ENCODE measurements at places on chromosomes 11 and 22.

DNA sequence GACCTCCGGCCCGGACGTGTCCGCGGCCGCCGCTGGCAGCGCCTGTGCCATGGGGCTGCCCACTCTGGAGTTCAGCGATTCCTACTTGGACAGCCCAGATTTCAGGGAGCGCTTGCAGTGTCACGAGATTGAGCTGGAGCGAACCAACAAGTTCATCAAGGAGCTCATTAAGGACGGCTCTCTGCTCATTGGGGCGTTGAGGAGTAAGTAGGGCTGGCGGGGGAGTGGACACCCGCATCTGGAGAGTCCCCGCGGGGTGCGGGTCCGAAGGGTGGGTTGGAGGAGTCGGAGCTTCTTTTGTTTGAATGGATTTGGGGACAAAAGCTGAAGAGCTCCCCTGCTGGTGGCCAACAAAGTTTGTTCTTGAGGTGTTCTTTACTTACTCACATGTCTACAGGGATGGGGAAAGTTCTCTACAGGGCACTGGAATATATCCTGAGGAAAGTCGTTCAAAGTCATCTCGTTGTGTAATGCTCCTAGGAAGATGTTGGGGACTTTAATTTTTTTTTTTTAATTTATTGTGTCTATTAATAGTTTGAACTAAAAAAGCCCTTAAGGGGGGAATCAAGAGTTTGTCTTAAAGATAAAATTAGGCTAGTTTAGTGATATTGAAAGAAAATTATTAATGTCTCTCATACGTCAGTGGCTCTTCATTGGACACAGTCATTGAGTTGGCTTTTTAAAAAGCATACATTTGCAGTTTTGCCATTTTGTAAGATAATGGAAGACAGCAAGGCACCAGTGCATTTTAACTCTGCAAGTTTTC is 725 bp downstream of the ARHGAP42 start:
- peak; percentile 34 for DNase-seq

- no peak for DNase-seq
These were observed 125.1 kb upstream of the ZBED5 start for GRCh38 chr11:10982704-10983510.

GRCh38 chr11:1440496-1440895 is 46.1 kb downstream of the MOB2 start:
- DNase-seq = no peak

DNA sequence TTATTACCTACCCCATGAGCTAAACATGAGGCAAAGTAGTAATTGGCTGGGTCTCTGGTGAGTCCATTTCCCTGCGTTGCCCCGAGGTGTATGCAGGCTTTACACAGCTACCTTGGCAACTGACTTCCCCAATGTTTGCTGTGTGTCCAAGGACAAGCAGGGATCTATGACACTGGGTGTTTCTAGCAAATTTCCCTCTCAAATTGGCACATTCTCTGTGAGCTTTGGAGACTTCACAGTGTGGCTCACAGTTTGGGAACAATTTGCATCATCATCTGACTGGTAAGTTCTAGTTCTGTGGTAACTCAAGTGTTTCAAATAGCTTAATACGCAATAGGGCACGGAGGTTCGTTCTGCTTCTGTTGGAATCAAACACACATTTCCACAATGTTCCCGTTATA is 12.5 kb downstream of the NNMT start:
- peak; percentile 66 for DNase-seq

DNA sequence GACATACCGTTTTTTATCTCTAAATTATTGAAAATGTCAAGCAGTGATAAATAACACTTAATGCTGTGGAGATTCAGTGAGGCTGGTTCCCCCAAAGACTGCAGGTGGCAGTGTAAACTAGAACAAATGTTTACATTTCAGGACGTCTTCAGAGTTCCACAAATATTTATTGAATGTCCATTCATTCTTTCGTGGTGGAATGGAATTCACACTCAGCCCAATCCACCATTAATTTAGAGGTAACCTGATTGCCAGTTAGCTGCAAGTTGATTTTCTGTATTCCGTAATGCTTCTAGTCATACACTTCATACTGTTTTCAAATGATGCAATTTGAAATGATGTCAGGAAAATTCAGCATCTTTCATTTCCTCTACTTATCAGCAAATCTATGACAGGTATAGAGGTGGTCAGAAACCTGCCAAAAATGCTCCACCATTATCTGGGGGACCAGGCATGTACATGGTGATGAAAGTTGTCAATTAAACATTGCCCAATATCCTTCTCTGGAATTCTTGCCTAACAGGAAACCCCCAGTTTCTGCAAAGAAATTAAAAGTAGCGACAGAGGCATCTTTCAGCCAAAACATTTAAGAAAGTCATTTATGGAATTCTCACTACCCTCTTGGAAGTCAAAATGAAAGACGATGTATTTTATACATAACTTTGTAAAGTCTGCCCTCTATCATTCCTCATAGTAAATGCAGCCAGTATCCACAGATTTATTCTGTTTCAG is 94.3 kb upstream of the BMAL1 start:
- no peak for DNase-seq

GRCh38 chr11:41779401-41779960 is 320.0 kb upstream of the LRRC4C start:
- DNase-seq = no peak

DNA sequence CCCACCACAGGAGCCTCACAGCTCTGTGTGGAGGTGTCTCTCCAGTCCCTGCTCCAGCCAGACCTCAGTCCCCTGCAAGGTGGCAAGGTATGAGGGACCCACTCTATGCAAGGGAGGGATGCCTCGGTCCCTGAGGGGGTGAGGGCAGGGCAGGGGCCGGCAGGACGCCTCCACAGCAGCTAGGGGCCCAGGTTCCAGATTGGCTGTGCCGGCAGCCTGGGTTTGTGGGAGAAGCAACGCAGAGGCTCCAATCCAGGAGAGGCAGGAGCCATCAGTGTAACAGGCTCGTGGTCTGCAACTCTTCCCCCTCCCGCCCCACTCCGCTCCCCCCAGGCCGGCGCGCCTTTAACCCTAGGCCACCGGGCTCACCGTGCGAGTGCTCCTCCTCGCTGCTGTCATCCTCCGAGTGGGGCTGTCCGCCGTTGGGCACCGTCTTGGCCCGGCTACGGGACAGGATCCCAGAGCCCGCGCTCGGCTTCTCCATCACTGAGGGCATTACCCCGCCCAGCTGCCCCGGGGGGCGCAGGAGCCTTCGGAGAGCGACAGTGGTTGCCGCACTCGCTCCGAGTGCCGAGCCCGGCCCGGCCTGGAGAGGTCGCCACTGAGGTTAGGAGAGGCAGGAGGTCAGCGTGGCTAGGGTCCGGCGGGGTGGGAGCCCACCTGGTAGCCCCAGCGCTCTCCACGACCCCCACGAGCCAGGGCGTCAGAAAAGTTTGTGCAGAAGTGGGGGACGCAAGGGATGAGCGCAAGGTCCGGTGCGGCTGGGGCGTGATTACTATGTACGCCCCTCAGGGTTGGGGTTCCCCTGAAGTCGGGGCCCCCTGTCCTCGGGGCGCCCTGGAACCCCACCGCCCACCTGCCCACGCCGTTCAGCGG is 765 bp downstream of the RCOR2 start:
- DNase-seq = no peak

DNA sequence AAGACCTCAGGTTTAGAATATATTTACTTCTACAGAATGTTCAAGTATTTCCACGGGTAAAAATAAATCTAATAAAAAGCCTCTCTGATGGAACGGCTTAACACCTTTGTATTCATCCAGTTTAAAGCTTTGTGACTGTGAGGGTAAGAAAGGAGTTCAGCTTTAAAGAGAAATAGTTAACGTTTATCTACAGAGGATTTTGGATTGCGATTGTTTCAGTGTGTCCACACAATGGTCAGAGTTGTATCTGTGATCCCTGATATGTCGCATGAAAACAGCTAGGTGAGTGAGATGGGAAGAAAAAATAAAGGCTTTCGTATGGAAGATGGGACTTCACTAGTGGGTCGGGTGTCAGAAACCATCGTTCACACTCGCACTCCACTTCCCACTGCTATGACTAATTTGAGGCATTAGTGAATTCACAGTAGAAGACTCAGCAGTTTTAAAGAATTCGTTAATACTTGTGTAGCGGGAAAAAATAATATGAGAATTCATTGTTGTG is 1.6 kb downstream of the APLP2 start:
- DNase-seq = no peak

- DNase-seq = peak; percentile 43
These were observed 3.2 kb upstream of the RTN4R start for GRCh38 chr22:20271114-20271994.

DNA sequence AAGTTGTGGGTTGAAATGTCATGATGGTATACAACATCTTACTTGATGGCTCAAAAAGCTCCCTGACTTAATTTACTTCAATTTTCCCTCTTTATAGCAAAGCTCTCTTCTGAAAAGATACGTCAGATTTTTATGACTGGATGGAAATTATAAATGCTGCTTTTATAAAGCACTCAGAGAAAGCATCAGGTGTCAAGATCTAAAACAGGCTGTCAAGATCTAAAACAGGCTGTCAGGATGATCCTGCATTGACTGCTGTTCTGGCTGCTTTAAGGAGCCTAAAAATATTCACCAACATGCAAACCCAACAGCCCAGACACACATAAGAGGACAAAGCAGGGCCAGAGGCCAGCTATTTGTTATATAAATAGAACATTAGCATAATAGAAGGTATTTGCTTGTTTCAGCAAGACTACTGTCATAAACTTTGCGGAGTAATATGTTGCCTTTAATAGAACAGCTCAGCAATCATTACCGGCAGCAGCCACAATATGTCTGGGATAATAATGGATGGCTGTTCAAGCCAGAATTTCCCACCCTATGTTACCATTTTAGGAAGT is 77.3 kb upstream of the ANO5 start:
- no peak for DNase-seq

- DNase-seq = no peak
These were observed 26.7 kb downstream of the GNB1L start for GRCh38 chr22:19828035-19828401.

DNA sequence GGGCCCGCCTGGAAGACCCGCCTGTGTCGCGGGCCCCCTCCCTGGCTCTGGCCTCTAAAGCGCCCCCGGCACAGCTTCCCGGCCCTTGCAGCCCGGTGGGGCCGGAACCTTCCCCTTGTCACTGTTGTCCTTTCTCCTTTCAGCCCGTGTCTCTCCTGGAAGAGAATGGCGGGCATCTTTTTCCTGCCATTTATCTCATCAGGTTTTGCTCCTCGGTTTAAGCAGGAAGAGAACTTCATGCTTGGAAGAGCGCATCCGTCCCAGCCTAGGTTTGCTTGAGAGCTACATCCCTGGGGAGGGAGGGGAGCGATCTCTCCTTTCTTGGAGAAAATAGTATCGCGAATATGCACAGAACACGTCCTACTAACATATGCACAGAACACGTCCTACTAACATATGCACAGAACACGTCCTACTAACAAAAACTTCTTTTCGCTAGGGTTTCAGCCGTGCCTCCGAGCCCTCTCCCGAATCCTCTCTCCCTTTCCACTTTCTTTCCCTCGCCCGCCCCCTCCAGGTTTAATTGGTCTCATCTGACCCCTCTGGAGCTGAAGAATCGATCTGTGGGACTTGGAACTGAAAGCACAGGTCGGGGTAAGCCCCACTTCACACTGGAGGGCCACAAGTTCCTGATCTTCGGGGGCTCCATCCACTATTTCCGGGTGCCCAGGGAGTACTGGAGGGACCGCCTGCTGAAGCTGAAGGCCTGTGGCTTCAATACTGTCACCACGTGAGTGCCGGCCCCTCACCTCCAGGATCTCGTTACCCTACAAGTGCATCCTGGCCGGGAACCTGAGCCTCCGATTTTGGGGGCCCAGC is 1.2 kb downstream of the GLB1L3 start:
- DNase-seq = no peak

GRCh38 chr22:50301581-50301991 is 5.9 kb downstream of the PLXNB2 start:
- DNase-seq = peak; percentile 79

DNA sequence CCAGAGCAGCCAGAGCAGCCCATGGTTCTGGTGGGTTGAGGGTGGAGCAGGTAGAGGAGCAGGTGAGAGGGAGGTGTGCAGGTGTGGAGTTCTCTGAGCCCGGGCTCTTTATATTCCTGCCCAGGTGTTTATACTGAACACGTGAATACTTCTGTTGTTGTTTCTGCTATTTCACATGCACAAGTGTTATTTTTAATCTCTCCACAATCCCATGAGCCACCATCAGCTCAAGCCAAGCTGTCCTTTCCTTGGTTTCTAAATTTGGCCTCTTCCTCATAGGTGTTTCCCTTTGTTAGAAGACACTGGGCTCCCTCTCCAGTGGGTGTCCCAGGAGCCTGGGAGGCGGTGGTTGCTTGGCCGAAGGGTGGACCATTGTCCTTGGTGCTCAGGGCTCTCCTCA is at the start of gene KRTAP5-3:
Gene KRTAP5-3 (minus strand): TSS at position 101 of the 400 bp plus-strand sequence. CDS start 78 bp downstream, at position 23.
- DNase-seq = no peak

GRCh38 chr22:46738647-46739093 is 618 bp upstream of the CERK start:
- DNase-seq = no peak

DNA sequence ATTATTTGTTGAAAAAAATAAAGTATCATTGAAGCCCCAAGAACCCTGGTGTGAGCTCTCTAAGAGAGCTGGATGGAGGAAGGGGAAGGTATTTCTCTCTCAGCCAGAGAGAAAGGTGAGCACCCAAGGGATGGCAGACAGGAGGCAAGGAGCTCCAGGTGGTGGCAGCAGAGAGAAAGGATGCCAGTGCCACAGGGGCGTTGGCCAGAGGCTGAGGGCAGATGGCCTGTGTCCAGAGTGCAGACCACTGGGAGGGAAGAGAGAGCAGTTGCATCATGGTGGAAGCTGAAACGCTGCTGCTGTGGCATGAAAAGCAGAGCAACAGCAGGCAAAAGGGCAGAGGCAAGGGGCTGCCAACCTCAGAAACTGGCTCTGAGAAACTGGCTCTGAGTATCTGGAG is 8.5 kb downstream of the SPON1 start:
- no peak for DNase-seq

- DNase-seq = no peak
These were observed 79.1 kb upstream of the CLPB start for GRCh38 chr11:72513411-72513810.

- peak; percentile 79 for DNase-seq
These were observed 38.0 kb downstream of the TMEM45B start for GRCh38 chr11:129853518-129854231.

DNA sequence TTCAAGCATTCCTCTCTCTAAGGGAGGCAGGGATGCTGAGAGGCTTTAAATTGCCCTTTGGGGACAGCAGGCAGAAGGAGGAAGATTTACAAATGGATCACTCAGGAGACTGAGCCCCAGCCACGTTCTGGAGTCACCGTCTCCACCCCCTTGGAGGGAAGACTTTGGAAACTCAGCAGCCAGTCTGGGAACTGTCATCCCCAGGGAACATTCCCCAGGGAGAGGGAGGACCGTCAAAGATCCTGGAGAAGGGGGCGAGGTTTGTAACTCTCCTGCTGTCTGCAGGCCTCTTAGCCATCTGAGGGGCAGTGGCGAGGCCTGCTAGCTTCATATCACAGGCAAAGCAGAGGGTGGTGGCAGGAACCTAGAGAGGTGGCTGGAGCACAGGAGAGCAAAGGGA is 56.1 kb upstream of the SLC22A12 start:
- DNase-seq = no peak

- no peak for DNase-seq
These were observed 4.0 kb downstream of the DSCAML1 start for GRCh38 chr11:117792992-117793391.

DNA sequence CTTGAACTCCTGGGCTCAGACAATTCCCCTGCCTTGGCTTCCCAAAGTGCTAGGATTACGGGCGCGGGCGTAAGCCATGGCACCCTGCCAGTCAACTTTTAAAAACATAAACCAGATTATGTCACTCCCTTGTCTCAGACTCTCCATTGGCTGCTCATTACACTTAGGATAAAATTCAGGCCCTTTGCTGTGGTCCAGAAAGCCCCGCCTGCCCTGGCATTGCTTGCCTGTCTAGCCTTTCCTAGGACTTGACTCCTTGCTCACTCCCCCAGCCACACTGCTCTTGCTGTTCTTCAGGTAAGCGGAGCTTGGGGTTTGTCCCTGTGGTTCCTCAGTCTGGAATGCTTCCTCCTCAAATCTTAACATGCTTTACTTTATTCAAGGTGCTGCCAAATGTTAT is 30.5 kb downstream of the DIXDC1 start:
- no peak for DNase-seq

Measured in upper lobe of left lung (tissue), 6 donors.